Activated naive CD4-positive, alpha-beta T cell treated with anti-CD3 and anti-CD28 coated beads for 36 hours (primary cell): ENCODE measurements at places on chromosomes 11 and 22. TPM values are rescaled to one million over a fixed set of nuclear protein-coding genes. Genes with fewer than 3 reads are reported as not detected.

The TRIM49B gene
- not detected for total RNA-seq

The APOL4 gene
- 0.07 TPM for total RNA-seq

- H3K27ac ChIP-seq, result peak overlapping the region; percentile 79
- H3K27me3 ChIP-seq, result no peaks in the 10 kb centered on the region
- peak overlapping the region; percentile 95 for H3K4me3 ChIP-seq
- no peaks in the 10 kb centered on the region for H3K36me3 ChIP-seq
- no peak for DNase-seq
These were observed 516 bp downstream of the NEU3 start for GRCh38 chr11:74989260-74989638.

- no peak for DNase-seq
- H3K4me3 ChIP-seq, result no peak overlapping the region
- no peaks in the 10 kb centered on the region for H3K27me3 ChIP-seq
- H3K27ac ChIP-seq, result no peak overlapping the region
- H3K36me3 ChIP-seq, result peaks cover 5% of the 10 kb centered on the region
- H3K4me1 ChIP-seq, result no peaks in the 10 kb centered on the region
These were observed 70.1 kb upstream of the PHOX2A start for GRCh38 chr11:72313912-72314598.
